ENCODE measurements at places on chromosomes 1 and 21. TPM values are rescaled to one million over a fixed set of nuclear protein-coding genes. Genes with fewer than 3 reads are reported as not detected.

DNA sequence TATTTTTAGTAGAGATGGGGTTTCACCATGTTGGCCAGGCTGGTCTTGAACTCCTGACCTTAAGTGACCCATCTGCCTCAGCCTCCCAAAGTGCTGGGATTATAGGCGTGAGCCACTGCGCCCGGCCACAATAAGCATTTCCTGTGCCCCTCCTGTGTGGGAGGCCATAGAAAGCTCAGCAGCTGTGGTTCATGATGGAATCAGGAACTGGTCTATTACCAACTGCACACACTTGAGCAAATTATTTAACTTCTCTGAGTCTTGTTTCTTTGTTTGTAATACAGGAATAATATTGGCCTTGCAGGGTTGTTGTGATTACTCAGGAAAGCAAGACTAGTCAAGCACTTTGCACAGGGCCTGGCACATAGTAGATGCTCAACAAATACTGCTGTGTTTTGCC, 15.0 kb downstream of the RHBG start:
- DNase-seq, result no peak

DNA sequence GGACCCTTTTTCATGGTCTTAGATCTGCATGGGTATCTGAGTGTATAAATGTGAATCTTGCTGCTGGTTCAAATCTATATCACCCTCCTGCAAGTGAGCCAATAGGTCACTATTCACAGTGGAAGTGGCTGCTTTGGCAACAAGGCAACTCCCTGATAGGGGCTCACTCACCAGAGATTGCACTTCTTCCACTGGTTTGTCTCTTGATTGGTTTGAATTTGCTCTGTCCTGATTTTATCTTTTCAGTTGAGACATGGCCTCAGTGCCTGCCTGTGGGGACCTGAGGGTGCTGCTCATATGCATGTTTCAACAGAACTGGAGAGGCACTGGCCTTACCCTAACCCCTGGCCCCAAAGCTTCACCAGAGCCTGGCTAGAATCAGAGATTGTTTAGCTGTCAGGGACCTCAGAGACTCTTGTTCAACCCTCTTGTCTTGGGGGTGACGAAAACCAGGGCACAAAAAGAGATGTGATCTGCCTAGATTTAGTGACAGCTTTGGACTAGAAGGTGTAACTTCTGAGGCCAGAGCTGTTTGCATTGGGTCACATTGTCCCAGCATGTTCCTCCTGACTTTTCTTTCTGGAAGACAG, 16.9 kb downstream of the AVPR1B start:
- no peak for DNase-seq

DNA sequence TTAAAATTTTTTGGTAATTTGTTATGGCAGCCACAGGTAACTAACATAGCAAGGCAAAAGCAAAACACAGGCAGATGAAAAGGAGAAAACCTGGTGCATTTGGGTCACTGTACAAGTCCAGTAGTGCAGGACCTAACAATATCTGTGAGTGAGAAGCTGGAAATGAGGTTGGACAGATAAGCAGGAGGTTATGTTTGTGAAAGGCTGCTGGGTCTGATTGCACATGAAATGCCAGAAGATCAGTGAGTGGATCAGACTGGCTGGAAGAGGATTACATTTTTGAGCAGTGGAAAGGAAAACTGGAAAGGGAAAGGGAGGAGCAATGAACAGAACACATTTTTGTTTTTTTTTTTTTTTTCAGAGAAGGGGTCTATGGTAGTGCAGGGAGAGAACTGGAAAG, 73.6 kb downstream of the CYYR1 start:
- DNase-seq, result no peak

- no peak for DNase-seq
Observed at GRCh38 chr1:151266821-151267220, 12.3 kb downstream of the PSMD4 start.

- DNase-seq, result no peak
Observed at GRCh38 chr21:25036775-25037174, 570.5 kb downstream of the MRPL39 start.

GRCh38 chr21:27713154-27714109, 746.5 kb upstream of the ADAMTS5 start:
- no peak for DNase-seq

- peak; percentile 68 for DNase-seq
Observed at GRCh38 chr1:181482521-181483284, 614 bp upstream of the CACNA1E start.

GRCh38 chr1:169484683-169485430, 887 bp downstream of the SLC19A2 start:
- DNase-seq, result no peak

DNA sequence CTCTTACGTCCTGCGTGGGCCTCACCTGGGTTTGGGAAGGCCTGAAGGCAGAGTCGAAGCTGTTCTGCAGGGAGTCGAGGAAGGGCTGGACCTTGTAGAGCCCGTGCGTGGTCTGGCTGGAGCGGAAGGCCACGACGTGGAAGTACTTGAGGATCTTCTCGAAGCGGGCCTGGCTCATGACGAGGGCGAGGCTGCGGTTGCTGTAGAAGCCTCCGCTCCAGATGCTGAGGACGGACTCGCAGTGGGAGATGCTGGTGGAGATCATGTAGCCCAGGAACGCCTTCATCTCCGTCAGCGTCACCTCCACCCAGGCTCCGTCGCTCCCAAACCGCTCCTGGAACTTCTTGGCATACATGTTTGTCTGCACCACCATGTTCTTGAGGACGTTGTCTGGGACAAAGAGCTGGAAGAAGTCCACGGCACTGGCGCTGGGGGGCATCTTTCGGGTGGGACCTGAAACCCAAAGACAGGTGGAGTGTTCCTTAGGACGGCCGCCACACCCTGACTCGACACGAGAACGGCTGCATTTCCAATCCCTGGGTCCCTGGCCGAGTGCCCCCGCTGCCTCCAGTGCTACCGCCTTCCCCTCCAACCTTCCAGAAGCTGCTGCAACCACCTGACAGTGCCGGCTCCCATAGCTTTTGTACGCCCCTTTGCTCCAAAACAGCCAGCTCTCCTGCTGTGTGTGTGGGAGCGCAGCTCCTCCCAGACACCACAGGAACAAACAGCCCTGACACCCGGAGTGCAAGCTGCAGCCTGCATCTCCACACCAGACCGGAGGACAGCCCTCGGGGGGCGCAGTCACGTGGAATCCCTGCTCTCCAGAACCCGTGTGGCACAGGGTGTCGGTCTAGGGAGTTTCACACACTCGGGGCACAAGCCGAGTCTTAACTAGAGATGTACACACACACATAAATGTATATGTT, 69.0 kb downstream of the PGBD5 start:
- DNase-seq, result no peak

GRCh38 chr1:194184425-194184824, 998.0 kb upstream of the B3GALT2 start:
- DNase-seq, result no peak

GRCh38 chr1:218863987-218864386, 309.7 kb upstream of the LYPLAL1 start:
- no peak for DNase-seq

Gene FCGR3B
- not detected for total RNA-seq

Gene HSD3B2
- total RNA-seq, result 2.3 TPM

Gene AVPR1B
- total RNA-seq, result 0.89 TPM

Gene AMPD1
- 0.63 TPM for total RNA-seq

Gene SYT14
- 0.41 TPM for total RNA-seq

Gene WNT4
- 1.2 TPM for total RNA-seq
